ENCODE measurements at places on chromosomes 1 and 21.

- DNase-seq: no peak
Observed at GRCh38 chr1:51726544-51727225, 109.8 kb downstream of the OSBPL9 start.

GRCh38 chr1:162372159-162373071 is 4.2 kb downstream of the SPATA46 start:
- DNase-seq: no peak

DNA sequence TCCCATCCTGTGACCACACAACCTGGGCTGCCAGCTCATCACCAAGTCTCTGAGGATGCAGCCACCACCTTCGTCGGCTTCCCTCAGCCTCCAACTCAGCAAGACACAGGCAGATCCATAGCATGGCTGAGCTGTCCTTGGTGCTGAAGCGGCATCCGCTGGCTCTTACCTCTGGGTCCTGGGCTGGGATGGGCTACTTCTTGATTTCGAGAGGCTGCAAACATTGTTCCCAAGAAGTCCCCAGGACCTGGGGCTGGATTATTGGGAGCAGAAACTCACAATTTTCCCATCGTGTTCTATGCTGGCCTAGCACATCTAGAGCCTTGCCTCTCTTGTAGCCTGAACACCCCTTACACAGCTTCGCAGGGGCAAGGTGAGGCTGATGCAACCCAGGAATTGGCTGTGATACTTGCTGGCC is 24.9 kb upstream of the C1QA start:
- no peak for DNase-seq

- no peak for DNase-seq
Observed at GRCh38 chr1:211511947-211512346, 20.0 kb upstream of the RD3 start.

DNA sequence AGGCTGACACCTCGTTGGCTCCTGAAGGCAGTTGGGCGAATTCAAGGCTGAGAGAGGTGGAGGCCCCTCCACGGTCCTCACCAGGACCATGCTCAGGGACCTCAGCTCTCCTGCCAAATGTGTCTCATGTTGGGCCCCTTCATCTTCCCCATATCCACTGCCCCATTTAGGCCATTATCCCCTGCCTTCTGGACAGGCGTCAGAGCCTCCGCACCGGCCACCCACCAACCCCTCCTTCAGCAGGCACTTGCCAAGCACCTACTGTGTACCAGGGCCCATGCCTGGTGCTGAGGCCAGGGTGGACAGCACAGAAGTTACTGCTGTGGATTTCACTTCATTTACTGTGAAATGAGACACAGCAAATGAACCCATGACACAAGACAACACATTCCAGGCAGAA is 325.8 kb downstream of the MATN1 start:
- no peak for DNase-seq
